ENCODE measurements at places on chromosomes 5 and 9.

- DNase-seq: no peak
Observed at GRCh38 chr5:1511651-1512540, 11.9 kb downstream of the LPCAT1 start.

DNA sequence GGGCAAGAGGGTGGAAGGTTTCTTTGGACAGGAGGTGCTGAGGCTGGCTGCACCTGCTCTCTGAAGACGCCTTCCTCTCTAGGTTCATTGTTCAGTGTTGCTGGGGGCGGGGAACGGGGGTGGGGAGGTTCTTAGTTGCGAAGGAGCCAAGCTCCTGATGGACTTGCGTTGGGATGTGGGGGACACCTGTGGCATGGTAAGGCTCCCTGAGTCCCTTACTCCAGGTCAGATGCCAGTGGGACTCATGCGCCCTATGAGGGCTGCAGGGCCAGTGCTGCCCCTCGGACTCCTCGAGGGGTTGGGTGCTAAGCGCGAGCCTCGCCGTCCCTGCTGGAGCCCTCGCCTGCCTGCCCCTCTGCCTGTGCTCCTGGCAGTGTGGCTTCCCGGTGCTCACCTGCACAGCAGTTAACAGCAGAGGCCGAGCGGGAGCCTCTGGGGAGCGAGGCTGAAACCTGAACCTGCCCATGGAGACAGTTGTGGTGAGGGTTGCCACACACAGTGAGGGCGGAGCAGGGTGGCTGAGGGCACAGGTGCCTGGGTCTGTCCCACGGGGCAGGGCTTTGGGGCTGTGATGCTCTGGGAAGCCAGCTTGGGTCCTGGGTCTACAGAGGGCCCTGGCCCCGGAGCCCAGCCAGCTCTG lies 5.5 kb downstream of the RNU6ATAC start:
- DNase-seq: no peak

GRCh38 chr5:139418793-139419192 lies 14.9 kb upstream of the SPATA24 start:
- no peak for DNase-seq

DNA sequence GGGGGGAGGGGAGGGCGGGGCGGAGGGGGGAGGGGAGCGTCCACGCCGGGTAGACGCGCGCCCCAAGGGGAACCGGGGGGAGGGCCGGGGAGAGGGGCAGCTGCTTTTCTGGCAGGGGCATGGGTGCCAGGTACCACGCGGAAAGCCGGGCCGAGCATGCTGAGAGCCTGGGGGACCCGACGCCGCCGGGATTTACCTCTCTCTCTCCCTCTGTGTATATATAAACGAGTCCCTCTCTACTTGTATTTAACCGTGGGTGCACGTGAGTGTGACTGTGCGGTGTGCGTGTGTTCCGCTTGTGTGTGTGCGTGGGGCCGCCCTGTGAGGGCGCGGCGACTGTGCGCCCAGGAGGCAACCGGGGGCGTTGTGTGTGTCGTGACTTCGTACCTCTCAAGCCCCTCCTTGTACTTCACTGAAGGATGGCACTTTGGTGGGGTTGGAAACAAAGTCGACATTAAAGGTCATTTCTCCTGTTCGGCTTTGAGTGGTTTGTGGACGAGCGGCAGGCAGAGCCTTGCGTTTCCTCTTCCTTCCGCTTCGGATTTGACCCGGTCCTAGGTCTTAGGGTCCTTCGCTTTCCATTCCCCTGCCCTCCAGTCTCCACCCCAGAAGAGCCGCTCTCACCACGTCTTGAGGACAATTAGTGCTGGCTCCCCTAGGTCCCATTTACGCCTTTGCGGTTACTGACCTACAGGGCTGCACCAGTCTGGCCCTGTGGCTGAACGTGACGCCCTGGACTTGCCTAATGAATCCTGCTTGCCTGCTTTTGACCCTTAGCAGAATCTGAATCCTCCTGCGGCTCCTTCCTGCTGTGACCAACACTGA lies 36.2 kb upstream of the TTC1 start:
- DNase-seq: no peak

DNA sequence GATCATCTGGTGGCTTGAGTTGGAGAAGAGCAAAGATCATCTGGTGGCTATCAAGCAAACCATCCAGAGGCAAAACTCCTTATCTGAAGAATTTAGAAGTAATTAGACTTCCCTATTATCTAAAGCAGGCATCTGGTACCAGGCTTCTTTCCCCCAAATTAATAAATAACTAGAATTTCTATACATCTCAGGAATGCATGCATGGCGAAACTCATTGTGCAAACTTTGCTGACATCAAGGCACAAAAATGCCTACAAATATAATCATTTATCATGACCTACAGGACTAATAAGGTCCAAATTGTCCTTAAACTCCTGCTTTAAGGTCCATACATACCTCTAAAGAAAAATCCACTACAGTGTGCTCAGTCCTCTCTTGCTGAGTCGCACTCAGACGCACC lies 6.0 kb downstream of the OR13D1 start:
- DNase-seq: no peak

DNA sequence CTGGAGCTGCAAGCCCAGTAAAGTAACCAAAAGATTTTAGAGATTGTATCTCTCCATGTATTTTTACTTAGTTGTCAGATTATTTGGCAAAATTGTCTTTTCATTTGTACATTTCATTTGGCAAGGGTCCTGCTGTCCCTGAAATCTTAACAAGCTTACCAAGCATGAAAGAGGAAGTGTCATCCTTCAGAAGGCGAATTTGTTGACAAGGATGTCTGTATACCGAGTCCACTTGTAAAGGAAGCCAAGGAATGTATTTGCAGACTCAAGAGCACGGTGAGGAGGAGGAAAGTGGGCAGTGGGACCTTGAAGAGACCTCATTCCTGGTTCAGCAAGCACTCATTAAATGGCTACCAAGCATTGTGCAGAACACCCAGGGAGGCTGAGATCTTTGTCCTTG lies 7.5 kb upstream of the OTULINL start:
- no peak for DNase-seq

GRCh38 chr5:172478256-172478655 lies 23.9 kb upstream of the SH3PXD2B start:
- DNase-seq: no peak

- no peak for DNase-seq
Observed at GRCh38 chr9:90420768-90421513, 221.7 kb downstream of the DIRAS2 start.

DNA sequence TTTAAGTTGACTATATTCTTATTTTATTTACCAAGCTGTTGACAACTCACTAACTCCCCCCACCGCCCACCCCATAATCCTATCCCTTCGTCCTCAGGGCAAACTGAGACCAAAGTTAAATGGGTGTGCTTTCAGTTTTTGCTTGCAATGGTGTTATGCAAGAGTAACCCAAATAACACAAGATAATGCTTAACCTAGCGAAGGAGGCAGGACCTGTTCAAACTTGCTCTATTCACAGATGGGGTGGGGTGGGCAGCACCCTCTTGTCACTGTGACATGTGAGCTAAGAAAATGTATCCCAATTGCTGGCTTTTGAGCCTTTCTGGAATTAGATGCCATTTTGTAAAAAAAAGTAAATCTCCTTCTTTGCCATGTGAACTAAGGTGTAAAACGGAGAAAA lies 40.4 kb downstream of the GLIS3 start:
- DNase-seq: no peak

- DNase-seq: no peak
Observed at GRCh38 chr5:34524123-34524522, 132.0 kb upstream of the RAI14 start.

- DNase-seq: no peak
Observed at GRCh38 chr5:1471240-1471853, 26.1 kb upstream of the SLC6A3 start.

GRCh38 chr5:115381911-115382662 lies 85.6 kb upstream of the CCDC112 start:
- DNase-seq: no peak

DNA sequence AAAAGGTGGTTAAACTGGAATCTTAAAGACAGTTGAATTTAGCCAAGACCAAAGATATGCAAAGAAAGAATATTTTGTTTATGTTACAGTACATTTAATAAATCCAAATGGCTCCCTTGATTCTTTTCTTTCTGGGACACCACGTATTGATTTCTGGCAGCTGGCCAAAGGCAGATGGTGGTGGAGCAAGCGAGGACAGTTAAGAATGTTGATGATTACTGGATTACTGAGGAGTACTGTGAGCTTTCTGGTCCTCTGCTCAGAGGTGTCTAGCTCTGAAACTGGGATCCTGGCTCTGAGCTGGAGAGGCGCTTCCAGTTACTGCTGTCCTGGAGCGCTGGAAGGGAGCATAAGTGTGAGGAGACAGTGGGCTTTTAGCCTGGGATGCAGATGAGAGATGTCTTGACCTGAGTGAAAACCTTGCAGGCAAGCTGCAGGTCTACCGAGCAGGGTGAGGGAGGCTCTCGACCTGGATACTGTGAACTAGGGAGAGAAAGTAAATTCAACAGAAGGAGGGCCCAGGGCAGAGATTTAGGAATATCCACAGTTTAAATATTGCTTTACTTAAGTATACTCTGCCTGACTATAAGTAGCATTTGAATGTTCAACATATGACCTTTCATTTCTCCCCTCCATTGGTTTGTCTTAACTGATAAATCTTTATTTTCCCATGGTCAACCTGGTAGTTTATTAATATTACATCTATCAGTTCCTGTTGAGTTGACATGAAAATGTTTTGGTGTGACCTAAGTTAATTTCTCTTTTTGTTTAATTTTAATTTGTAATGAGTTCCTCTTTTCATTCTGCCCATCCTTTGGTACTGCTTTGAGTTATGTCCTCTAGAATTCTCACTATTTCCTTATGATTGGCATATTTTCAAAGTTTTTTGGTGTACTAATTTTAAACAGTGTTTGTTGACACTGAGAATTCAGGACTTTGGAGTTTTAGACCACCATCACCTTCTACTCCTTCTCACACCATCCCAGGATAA lies 3.7 kb downstream of the SYK start:
- no peak for DNase-seq

GRCh38 chr5:143041972-143042770 lies 272.0 kb downstream of the ARHGAP26 start:
- DNase-seq: no peak

- no peak for DNase-seq
Observed at GRCh38 chr5:138469540-138470321, 4.5 kb downstream of the EGR1 start.

GRCh38 chr9:86531971-86532640 lies 177.9 kb upstream of the TUT7 start:
- no peak for DNase-seq

DNA sequence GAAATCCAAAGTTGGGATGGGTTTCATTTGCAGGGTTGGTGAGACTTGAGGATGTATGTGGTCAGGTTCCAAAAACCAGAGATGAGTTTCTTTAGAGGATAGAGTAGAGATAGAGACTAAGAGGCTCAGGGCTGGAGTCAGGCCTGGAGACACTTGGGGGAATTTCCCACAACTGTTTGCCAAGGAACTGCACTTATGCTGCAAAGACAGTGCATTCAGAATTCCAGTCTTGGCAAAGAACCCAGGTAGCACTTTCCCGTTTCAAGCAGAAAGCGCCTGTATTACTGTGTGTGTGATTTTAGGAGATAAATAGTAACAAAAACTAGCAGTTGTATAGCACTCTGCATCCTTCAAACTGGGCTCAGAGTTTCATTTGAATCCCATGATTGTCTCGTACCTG lies 55.4 kb downstream of the SNCAIP start:
- no peak for DNase-seq

GRCh38 chr5:35136386-35136785 lies 88.6 kb upstream of the AGXT2 start:
- DNase-seq: no peak

GRCh38 chr5:173310861-173311785 lies 17.1 kb downstream of the STC2 start:
- no peak for DNase-seq

DNA sequence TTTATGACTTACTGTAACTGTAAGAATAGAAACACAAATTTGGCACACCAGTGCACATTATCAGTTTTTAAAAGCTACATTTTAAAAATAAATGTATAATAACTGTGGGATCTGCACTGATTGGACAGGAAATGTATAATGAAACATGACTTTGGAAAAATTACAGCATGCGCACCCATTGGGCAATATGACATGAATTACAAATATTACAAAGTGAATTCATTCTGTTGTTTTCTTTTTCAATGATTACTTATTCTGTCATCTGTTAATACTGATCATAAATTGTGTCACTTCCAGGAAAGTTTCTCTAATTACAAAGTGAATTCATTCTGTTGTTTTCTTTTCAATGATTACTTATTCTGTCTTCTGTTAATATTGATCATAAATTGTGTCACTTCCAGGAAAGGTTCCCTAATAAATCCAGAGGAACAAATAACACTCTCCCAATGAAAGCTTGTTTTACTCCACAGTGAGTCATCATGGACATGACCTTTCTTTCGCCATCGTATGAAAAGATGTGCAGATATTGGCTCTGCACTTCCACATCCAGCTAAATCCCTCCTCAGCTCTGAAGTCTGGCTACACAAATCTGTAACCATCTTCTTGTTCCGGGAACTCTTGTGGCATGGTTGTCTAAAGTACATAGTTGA lies 297.0 kb upstream of the HAPLN1 start:
- no peak for DNase-seq

DNA sequence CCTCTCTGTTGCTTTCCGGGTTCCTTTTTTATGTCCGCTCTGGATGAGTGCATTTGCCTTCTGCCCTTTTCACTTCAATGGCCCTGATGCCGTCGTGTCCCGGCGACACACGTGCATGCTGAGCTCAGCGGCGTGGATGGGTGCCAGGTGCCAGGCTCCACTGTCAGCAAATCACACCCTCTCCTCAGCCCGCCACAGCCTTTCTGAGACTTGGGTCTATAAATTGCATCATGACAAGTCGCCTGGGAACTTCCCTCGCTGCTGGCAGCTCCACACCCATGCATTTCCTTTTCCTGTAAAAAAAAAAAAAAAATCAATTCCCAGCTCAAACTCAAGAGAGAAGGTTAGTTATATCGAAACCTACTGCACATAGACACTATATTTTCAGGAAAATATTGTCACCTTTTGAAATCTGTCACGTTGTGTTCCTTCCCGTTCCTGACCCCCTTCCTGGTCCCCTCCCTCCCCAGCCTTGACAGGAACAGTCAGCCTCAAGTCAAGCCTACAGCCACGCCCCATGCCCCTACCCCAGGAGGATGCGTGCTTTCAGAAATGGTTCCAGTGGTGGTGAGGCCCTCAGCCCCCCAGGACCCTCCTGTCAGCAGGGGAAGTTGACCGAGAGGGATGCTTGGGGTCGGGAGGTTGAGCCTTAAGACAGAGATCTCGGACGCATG lies 110.3 kb upstream of the PTCH1 start:
- DNase-seq: no peak

Data from substantia nigra (tissue), 51 donors.